AG08395 (cell line): ENCODE measurements at places on chromosomes 11 and 22.
A peak's percentile ranks its signal among the peaks of the same experiment; 100 is the strongest.

DNA sequence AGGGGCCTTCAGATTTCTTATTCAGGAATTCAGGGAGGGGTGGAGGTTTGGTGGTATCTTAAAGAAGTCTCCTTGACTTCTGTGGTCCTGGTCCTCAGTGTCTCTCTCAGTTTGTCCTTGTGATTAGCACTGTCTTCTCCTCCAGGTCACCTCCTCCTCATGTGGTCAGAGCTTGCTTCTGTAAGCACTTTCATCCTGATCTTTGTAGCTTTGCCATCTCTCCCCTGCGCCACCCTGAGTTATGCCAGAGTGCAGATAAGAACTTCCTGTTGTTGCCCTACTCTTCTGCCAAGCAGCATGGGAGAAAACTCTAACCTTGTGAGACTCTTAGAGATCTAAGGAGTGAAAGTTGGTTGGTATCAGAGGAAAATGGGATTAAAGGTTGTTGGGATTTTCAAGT lies 30.9 kb downstream of the MICAL2 start:
- no peak for DNase-seq

DNA sequence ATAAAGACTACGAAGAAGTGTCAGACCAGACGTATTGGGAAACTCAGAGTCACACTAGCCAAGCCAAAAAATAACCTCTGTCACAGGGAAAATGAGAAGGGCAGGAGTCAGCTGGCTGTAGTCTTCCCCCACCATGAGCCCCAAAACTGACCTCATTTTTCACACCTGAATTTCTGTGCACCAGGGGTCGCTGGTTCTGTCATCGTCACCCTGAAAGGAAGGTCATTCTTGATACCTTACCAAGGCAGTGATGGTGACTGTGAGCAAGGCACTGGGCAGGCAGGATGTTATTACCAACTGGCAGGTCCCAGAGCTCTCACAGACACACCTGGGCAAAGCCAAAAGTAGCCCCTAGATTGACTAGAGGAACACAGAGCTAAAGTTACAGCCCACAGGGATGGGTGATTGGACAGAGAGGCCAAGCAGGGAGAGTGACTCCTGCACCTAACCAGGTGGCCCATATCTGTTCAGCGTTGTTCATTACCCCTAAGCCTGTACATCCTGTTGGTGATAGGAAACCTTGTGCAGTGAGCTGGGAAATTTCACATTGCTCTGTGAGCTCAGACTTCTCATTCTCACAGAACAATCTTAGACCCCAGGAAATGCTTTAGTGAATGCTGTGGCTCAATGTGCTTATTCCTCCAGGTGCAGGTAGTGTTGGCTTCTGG lies 32.3 kb upstream of the OR56A1 start:
- no peak for DNase-seq

DNA sequence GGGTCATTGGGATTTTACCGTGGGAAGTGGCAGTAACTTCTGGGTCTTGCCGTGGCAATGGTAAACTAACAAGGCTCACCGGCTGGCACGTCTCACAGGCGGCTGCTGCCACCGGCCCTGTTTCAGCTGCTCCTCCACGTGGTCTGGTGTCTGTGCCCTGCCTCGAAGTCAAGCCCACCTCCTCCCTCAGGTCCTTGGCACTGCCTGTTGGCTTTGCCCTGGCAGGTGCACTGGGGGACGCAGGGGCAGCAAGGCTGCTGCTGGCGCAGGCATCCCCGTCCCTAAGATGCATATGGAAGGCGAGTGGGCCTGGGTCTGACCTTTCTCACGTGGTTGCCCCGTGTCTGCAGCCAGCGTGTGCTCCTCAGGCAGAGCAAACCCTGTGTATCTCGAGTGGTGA lies 783.6 kb downstream of the BRD1 start:
- no peak for DNase-seq

- no peak for DNase-seq
These were observed 1.3 kb downstream of the OR52E4 start for GRCh38 chr11:5881756-5882155.

GRCh38 chr11:47714554-47715081 lies 551 bp downstream of the AGBL2 start:
- DNase-seq: peak; percentile 38

GRCh38 chr11:57471496-57471895 lies 11.2 kb downstream of the RTN4RL2 start:
- DNase-seq: no peak

DNA sequence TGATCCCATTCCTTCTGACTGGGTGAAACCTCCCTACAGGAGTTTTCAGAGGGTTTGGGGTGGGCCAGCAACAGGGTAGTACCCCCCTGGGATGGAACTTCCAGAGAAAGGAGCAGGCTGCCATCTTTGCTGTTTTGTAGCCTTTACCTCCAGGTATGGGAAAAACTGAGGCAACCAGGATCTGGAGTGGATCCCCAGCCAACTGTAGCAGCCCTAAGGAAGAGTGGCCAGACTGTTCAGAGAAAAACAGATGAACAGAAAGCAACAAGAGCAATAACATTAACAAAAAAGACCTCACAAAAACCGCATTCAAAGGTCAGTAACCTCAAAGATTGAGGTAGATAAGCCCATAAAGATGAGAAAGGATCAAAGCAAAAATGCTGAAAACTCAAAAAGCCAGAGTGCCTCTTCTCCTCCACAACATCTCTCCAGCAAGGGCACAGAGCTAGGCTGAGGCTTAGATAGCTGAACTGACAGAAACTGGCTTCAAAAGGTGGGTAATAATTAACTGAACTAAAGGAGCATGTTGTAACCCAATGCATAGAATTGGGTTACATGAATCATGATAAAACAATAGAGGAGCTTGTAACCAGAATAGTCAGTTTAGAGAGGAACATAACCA lies 1288.6 kb upstream of the CNTN5 start:
- no peak for DNase-seq

- no peak for DNase-seq
These were observed 11.2 kb downstream of the SYT7 start for GRCh38 chr11:61569701-61570100.

DNA sequence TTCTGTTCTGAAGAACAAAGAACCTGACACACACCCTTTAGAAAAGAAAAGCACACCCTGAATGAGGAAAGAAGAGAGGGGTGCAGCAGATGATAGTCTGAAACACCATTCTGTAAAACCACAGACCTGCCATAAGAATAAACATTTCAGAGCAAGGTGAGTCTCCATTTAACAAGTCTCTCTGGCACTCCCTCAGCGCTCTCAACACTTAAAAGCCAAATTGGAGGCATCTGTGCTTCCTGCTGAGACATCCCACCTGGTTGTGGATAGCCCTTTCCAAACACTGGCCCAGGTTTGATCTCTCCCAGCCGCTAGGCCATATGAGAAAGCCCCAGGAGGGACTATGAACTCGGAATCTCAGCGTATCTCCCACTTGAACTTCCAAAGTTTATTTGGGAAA lies 36.3 kb downstream of the ETS1 start:
- DNase-seq: no peak

- peak; percentile 39 for DNase-seq
These were observed 1.0 kb downstream of the ARHGAP8 start for GRCh38 chr22:44753189-44754042.

- DNase-seq: no peak
These were observed 43.3 kb upstream of the NUP50 start for GRCh38 chr22:45120440-45120839.

- peak; percentile 69 for DNase-seq
These were observed 1.0 kb downstream of the VWCE start for GRCh38 chr11:61293867-61294716.

GRCh38 chr11:60978546-60979380 lies 7.3 kb downstream of the CD6 start:
- DNase-seq: no peak

DNA sequence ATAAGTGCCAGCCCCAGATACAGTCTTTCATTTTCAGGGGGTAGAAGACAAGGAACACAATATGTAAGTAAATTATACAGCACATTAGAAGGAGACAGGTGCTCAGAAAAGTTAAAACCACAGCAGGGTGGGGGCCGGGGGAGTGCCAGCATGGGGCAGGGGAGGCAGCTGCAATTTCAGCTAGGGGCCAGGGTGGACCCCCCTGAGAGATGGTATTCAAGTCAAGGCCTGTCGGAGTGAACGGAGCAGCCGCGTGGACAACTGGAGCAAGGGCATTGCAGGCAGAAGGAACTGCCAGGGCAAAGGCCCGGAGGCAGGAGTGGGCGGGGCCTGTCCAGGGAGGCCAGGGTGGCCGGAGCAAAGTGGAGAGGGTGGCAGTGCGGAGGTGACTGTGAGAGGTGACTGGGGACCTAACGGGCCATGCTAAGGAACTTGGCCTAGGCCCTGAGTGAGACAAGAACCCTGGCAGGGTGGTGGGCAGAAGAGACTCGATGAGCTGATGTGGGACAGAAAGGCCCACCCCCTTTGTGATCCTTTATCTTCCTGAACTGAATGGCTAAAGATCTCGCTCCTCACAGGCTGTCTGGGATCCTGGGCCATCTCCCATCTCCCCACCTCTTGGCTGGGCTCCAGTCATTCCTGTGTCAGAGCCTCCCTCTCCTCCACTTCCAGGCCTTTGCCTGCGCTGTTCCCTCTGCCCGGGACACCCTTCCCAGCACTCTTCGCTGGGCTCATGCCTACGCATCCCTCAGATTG lies 22.4 kb upstream of the FLRT1 start:
- DNase-seq: no peak

DNA sequence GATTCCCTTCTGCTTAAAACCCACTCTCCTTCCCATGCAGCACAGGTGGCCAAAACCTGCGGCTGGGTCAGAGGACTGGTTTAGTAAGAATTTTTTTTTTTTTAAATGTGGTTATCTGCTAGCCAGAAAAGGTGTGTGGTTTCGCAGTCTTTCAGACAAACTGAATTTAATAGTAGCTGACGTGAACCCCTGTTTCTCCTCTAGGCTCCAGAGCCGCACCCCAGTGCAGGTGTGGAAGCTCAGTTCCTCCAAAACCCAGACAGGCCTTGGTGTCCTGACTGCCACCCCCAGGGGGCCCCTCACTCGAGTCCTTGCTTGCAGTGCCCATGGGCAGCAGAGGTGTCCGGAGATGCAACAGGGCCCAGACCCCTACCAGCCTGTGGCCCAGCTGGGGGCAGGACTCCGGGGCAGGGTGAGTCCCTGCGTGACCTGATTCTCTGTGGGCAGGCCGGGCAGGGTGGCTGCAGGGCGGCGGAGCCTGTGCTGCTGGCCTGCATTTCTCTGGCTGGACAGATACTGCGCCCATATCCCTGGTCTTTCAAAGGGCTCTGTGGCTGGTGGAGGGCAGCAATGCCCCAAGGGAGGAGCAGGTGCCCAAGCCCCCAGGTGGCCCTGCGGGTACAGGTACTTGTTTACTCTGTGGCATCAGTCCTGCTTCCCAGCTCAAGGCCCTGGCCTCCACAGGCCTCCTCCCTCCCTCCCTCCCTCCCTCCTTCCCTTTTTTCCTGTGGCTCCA lies 15.2 kb downstream of the KCNQ1 start:
- no peak for DNase-seq

GRCh38 chr22:36056980-36057379 lies 28.4 kb upstream of the RBFOX2 start:
- no peak for DNase-seq

DNA sequence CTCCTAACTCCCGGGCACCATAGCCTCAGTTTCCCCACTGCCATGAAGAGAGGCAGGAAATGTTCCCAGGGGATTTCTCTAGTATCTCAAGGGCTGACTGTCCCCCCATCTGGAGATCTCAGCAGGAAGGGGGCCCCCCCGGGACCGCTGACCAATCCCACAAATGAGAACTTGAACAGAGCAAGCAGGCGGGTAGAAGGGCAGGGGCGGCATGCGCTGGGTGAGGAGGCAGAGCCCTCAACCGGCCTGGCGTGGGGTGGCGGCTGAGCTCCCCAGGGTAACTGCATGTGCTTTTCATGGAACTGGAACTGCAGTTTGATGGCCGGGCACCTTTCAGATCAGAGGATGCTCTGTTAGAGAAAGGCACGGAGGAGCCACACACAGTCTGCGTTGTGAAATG lies 144.5 kb downstream of the CTTN start:
- DNase-seq: no peak

GRCh38 chr11:125454047-125454446 lies 42.0 kb downstream of the FEZ1 start:
- DNase-seq: no peak

DNA sequence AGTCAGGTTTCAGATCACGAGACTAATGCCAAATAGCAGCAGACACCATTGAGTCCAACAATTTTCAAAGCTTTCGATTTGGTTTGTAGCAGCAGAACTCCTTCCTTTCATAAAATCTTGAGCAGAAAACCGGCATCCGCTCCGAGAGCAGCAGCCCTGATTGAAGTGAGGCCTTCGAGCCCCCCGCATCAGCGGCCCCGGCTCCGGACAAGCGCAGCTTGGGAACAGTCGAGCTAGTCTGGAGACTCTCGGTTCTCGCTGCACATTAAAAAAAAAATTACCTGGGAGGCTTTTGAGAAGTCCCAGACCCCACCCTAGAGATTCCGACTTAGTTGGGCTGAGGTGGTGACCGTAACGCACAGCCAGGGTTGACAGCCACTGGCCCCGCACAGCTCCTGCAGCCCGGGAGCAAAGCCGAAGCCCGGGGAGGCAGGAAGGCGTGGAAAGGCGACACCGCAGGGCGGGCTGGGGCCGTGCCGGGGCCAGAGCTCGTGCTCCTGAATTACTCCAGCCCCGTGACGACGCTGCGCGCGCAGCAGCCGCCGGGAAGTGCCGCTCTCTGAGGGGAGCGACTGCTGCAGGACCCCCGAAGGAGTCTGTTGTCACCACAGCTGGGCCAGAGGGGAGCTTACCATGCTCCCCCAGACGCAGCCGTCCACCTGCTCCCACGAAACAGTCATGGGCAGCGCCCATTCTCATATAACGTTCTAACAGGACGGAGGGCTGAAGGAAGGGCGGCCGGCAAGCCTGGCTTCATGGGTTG lies 57.8 kb downstream of the SPATA19 start:
- no peak for DNase-seq
